T-helper 1 cell (primary cell): ENCODE measurements at places on chromosomes 12 and 14.

- no peak for DNase-seq
These were observed 729.7 kb upstream of the TBX3 start for GRCh38 chr12:115413626-115414025.

DNA sequence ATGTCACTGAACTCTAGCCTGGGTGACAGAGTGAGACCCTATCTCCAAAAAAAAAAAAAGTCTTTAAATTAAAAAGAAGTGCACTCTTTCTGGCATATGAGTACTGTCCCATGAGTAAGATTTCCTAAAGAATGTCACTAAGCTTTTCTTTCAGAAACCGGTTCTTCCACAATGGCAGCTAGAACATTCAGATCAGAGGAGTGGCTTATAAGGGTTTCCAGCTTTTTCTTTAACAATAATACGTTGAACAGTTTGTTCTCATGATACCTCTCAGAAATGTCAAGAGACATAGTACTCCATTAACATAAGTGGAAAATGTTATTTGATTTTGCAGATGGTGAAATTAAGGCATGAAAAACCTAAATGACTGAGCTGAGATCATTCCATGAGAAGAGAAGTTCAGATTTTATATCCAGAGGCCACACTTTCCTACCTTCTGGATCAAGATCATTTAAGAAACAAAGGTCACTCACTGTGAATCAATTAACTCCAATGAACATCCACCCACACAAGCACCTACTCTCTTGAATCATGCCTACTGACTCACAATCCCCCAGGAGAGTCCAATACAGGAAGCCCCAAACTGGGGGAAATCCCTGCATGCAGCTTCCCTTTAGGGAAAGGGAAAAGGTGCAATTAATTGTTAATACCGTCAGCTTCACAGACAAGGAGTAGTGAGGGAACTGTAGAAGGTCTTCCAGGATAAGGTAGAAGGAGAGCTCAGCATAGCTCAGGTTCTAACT, 86.9 kb downstream of the SPTSSA start:
- no peak for DNase-seq

DNA sequence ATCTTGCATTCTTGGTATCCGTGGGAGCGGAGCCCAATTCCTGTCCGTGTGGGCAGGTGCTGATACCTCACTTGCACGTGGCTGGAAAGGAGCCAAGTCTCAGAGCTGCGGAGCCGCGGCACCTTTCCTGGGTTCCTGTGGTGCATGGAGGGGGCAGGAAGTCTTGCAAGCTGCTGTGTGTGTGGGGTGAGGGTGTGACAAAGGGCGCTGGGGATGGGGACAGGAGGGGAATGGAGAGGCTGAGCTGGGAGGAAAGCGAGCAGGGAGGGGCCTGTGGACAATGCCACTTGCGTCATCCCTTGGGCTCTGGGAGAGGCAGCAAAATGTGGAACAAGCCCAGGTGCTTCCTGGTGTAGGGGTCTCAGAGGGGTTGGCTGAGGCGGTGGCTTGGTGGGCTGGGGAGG, 86.7 kb downstream of the CALM1 start:
- DNase-seq: no peak

- no peak for DNase-seq
These were observed 8.7 kb downstream of the STAC3 start for GRCh38 chr12:57242329-57242690.

DNA sequence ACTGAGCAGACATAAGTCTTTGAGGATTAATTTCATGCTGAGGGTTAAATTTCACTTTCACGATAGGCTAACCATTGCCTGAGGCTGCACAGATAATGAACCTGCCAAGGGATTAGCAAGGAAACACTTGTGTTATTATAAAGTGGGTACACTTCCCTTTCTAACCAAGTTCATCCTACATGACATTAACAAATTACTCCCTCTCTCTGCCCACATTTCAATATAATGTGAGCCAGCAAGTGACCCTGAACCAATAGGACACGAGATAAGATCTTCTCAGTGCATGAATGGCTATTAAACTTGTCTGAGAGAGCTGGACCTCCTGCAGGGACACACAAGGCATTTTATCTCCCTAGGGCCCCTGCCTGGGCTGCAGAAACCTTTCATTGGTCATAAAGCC, 173.5 kb downstream of the PAX9 start:
- no peak for DNase-seq

GRCh38 chr14:73953731-73954130, 3.6 kb downstream of the COQ6 start:
- no peak for DNase-seq

DNA sequence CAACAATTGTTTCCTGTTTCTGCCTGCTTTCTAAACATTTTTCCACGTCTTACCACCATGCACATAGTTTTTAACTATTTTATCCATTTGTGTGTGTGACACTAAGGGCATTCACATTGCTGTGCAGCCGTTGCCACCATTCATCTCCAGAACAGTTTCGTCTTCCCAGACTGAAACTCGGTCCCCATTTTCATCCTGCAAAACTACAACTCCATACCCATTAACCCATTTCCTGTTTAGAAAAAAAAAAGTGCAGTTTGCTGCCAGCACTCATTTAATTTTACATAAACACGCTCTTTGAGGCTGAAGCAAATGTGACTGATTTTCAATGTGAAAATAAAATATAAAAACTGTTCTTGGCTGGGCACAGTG, 15.5 kb downstream of the UBC start:
- no peak for DNase-seq

- DNase-seq: no peak
These were observed 344.7 kb upstream of the GARIN6 start for GRCh38 chr12:99302874-99303273.

DNA sequence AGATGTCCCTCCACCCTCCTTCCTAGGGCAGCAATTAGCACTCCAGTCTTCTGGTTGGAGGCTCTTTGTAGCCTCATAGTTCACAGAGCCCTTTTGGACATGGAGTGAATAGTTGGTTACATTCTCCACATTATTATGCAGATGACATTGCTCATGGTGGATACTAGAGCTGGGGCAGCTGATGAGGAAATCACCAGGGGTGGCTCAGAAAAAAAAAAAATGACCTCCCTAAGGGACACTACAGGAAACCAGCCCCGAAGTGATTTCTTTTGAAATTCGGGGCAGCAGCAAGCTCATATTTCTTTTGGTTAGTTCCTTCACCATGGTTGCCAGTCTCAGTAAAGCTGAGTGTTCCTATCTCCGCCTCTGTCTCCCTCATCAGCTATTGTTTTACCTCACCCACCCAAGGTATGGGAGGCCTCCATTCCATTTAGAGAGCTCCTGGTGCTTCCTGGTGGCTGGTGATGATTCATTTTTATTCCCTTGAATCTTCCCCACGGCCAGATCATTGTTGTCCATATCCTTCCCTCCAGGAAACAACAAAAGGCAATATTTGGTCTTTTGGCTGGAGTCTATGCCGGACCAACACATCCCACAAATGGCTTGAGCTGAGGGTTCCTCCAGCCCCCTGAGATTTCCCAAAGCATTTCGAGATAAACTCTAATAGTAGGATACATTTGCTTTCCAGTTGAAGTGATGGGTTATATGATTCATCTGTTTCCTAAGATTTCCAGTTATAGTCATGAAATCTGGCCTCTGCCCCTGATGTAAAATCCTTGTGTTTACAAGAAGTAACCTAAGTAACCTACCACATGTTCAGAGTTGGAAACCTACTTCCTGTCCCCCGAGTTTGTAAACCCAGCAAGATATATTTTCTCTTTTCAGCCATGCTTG, 56.2 kb upstream of the NID2 start:
- DNase-seq: no peak
